ENCODE measurements at places on chromosomes 7 and 10.

- DNase-seq: no peak
Measured at GRCh38 chr10:19421674-19422073, 373.1 kb downstream of the MALRD1 start.

- no peak for DNase-seq
Measured at GRCh38 chr7:115953592-115954255, 76.8 kb downstream of the TFEC start.

DNA sequence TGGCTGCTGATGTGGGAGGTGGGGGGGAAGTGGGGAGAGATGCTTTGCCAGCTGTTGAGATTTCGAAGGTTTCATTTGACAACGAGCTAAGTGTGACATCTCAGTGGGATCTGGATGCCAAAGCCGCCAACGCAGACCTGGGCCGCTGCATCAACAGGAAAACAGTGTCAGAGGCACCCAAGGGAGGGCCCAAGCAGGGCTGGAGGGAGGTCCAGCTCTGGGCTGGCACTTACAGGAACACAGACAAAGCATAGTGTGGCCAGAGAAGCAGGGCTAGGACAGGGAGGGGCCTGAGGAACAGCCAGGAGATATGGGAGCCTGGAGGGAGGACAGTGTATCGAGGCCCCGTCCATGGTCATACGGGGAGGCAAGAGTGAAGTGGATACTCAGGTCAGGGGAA, 73.1 kb downstream of the GTF2IRD1 start:
- no peak for DNase-seq

DNA sequence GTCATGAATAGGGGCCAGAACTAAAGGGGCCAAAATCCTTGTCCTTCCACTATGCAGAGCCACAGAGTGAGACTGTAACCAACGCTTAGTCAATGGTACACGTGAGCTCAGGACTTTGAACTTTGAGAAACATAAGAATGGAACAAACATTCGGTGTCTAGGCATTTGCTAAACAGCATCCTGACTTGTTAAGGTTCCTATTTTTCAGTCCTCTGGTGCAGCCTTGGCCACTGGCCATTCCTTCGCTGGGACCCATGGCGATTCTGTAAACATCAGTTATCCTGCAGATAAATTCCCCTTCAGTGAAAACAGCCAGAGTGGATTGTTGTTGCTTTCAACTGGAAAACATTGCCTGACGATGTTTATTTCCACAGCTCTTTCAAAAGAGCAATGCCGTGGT, 266.8 kb downstream of the SORCS1 start:
- DNase-seq: no peak

DNA sequence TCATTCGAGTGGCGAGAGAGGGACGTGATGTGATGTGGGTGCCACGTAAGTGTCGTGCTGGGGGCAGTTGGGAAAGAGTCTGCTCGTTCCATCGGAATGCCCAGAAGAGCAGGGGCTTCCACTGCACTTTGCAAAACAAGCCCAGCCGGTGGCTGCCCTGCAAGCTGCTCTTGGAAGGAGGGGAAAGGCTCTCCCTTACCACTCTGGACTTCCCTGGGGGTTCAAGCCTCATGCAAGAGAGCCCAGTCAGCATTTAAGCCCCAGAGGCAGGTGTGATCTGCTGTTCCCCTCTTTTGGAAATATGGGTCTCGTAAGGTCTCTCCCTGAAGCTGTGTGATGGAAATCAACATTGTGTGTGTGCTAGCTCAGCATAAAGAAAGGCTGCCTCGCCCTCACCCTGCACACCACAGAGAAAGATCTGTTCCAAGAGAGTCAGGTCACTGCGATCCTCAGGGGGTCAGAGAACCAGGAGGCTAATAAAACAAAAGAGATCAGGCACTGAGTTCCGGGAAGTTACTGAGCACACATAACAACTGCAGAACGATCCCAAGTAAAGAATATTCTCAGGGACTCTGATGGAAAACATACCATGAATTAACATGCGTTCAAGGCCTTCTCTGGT, 212.5 kb downstream of the ADAM12 start:
- DNase-seq: no peak

Measured in stimulated activated CD4-positive, alpha-beta T cell treated with anti-CD3 and anti-CD28 coated beads, Interleukin-1b, Interleukin-23, amount 100 ng/mL, for 48 hours (primary cell).